Mesenteric fat pad (tissue), 1 donor: ENCODE measurements at places on chromosomes 3 and 15. TPM values are rescaled to one million over a fixed set of nuclear protein-coding genes. Genes with fewer than 3 reads are reported as not detected.

DNA sequence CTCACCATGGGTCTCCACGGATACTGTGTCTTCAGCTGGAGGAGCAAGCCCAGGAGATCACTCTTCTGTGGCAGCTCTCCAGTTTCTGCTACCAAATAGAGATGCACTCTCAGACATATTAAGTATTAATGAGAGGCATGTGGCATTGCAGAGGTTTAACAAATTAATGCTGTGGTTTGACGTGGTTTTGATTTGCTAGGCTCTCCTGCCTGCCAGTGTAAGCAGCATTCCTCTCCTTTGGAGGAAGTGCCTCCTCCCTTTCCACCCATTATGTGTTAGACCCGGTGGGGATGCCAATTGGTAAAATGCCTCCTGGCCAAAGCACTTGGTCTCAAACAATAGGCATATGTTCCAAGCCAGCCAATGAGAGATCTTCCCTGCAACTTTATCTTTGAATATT is 124.8 kb downstream of the MYLK start:
- DNase-seq = no peak

DNA sequence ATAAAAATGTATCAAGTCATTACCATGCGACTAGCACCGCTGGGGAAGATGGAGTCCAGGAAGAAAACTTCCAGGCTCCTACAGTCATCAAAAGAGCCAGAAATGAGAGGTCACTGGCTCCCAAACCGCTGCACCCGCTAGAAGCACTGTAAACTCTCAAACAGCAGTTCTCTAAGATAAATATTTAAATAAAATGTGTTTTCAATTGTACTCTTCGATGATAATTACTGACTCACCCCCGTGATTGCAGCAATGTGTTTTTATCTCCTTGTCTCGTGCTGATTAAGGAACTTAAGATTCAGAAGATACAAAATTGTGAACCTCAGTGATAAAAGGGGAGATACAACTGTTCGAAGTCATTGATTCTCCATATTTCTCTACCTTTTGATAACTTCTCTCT is 45.8 kb upstream of the FOXP1 start:
- DNase-seq = no peak

DNA sequence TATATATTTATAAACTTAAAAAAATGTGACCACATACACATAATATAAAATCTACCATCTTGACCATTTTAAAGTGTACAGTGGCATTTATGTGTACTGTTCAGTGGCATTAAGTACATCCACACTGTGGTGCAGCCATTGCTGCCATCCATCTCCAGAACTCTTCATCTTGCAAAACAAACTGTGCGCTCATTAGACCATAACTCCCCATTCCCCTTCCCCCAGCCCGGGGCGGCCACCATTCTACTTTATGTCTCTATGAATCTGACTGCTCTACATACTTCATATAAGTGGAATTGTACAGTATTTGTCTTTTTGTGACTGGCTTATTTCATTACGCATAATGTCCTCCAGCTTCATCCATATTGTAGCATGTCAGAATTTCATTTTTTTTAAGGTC is 47.8 kb downstream of the CTXND1 start:
- DNase-seq = no peak

DNA sequence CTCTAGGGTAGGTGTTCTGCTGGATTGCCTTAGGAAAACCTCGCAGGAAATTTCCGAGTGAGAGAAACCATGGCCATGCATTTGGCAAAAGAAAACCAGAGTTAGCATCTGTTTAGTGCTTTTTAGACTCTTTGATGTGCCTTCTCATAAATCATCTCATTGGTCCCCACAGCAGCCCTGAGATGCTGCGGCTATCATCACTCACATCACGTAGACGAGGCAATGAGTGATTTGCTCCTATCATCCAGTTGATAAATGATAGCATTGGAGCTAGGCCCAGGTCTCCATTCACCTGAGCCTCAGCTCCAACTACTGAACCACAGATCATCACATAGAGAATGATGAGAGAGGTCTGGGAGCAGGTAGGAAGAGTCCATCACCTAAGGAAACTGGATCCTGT is 111.1 kb downstream of the PDCD6IP start:
- no peak for DNase-seq

Gene CEMIP
- 5.9 TPM for total RNA-seq
